Activated T-cell treated with anti-CD3 and anti-CD28 coated beads for 4 hours (primary cell): ENCODE measurements at places on chromosomes 2 and 18.

DNA sequence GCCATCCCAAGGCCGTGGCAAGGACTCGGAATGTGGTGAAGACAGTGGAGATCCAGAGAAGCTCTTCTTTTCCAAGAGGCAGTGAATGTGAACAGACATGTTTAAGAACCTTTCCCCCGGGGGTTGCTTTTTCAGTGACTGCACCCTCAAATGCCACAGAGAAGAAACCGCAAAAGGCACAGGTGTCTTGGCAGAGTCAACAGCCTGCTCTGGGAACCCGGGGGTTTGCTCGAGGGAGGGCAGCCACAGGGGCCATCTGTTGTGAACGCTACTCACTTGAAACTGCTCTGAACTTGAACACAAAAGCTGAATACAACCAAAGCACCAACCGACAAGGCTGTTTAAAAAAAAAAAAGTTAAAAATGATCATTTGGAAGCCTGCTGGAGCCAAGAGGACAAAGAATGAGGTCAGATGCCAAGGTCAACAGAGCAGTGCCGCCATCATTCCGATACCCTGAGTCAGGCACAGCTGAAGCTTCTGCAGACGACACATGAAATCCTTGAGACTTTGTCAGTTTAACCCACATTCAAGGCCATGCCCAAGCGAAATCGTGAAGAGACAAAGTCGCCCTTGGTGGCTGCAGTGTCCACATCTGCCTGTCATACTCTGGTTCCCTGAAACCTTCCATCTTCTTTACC lies 47.4 kb downstream of the PSMG2 start:
- DNase-seq, result no peak

GRCh38 chr2:47300609-47301276 lies 102.2 kb upstream of the MSH2 start:
- no peak for DNase-seq

- no peak for DNase-seq
These were observed 91.5 kb upstream of the TMEFF2 start for GRCh38 chr2:192286093-192286701.

- no peak for DNase-seq
These were observed 14.3 kb upstream of the CCDC85A start for GRCh38 chr2:56169521-56169920.

GRCh38 chr18:45086777-45087176 lies 406.1 kb downstream of the SETBP1 start:
- no peak for DNase-seq

DNA sequence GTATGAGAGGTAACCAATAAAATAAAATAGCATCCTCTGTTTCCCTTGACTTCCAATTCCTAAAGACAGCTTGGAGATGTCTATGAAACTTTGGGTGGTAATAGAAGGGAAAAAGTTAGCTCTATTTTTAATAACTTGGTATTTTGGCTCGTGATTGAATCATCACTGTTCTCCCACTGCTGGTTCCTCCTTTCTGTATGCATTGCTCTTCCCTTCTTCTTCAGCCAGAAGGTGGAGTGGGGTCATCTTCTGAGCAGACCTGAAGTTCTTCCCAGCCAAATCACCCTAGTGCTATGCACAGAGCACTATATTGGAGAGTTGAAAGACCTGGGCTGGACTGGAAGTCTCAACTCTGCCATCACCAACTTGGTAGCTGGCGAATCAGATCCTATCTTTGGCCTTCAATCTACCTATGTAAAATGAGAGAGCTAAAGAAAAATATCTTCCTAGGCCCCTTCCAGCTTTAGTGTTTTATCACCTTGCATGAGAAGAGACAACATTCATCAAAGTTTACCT lies 54.1 kb downstream of the CPO start:
- DNase-seq, result no peak

- no peak for DNase-seq
These were observed 22.8 kb upstream of the RUFY4 start for GRCh38 chr2:218046238-218046637.

GRCh38 chr2:99576775-99577174 lies 87.0 kb upstream of the REV1 start:
- no peak for DNase-seq

DNA sequence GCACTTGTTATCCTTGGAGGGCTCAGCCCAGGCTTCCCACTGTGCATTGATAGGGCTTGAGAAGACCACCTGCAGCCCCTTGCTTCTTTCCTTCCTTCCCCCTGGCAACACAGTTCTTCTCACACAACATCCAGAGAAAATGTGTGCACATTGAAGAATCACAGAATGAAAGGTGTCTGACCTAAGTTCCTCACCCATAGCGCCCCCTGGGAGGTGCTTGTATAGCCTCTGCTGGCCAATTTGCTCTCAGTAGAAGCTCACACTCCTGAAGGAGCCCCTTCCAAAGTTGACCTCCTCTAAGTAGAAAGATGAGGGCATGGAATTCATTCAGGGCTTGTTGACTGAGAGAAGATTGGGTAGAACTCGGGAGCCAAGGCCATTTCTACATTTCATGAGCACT lies 758.4 kb upstream of the KLHL29 start:
- no peak for DNase-seq
